Anterior cingulate cortex (tissue), 58 donors: ENCODE measurements at places on chromosomes 1 and 21.

GRCh38 chr1:162696286-162696862 lies 64.1 kb downstream of the DDR2 start:
- peak; percentile 41 for DNase-seq

DNA sequence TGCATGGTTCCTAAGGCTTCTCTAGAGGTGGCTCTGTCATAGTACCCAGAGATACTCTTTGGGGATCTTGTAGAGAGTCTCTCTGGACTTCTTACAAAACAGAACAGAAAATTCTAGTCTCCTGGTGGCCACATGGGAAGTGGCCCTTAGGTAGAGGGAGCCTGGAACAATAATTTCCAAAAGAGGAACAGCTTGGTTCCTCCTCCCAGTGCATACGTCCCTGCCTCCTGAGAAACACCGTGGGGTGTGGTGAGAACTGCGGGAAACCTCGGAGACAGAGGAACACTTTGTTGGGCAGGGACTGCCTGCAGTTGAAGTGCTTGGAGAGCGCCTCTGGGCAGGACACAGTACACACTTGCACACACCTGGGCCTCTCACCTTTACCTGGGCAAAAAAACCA lies 38.8 kb upstream of the EPHA8 start:
- no peak for DNase-seq

DNA sequence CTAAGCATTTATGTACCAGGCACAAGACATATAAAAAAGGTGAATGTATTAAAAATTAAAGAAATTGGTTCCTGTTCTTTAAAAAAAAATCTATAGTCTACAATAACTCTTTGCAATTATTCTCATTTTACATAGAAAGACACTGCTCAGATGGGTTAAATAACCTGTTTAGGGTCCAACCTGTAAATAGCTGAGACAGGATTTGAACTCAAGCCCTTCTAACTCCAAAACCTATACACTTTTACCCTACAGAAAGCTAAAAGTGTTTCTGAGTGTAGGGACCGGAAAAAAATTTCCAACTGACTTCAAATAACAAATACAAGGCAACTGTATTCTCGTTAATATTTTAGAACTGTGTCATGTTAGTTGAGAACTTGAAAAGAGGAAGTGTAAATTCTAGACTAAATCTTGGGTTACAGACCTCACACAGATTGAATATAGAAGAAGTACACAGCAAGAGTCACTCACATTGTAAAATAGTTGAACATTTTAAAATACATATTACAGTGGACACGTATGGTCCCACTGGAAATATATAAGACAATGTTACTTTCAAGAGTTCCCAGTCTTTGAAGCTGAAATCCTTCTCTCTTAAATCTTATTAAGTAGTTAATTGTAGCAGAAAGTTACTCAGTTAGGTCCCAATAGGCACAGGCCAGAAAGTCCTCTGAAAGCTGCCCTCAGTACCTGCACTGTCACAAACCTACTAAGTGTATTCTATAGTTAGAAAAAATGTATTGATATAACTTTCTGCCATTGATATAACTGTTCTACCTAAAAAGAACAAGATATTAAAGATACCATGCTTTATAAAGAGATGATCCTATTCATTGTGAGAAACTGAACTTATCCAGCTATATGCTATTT lies 7.3 kb downstream of the EDEM3 start:
- no peak for DNase-seq

DNA sequence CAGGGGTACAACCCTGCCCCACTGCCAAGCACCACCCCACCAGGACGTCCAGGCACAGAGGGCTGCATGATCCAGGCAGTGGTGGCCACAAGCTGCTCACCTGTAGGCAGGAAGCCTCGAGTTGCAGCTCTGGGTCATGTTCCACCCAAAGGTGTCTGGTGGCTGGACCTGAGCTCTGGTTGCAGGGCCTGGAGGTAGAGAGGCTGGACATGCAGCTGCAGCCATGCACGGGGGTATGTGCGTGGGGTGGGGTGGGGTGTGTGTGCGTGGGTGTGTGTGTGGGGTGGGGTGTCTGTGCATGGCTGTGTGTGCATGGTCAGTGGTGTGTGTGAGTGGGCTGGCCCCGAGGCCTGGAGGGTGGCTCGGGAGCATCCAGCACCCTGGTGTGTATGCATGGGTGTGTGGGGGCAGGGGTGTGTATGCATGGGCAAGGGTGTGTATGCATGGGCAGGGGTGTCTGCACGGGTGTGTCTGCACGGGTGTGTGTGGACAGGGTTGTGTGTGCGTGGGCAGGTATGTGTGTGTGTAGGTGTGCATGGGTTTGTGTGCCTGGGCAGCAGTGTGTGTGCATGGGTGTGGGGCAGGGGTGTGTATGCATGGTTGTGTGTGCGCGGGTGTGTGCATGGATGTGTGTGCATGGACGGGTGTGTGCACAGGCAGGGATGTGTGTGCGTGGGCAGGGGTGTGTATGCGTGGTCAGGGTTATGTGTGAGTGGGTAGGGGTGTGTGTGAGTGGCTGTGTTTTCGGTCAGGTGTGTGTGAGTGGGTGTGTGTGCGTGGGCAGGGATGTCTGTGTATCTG lies 15.6 kb downstream of the ARHGEF16 start:
- no peak for DNase-seq

GRCh38 chr1:30516485-30516858 lies 206.9 kb downstream of the MATN1 start:
- no peak for DNase-seq

- DNase-seq, result no peak
These were observed 102.6 kb downstream of the ZNF644 start for GRCh38 chr1:90919190-90919719.

DNA sequence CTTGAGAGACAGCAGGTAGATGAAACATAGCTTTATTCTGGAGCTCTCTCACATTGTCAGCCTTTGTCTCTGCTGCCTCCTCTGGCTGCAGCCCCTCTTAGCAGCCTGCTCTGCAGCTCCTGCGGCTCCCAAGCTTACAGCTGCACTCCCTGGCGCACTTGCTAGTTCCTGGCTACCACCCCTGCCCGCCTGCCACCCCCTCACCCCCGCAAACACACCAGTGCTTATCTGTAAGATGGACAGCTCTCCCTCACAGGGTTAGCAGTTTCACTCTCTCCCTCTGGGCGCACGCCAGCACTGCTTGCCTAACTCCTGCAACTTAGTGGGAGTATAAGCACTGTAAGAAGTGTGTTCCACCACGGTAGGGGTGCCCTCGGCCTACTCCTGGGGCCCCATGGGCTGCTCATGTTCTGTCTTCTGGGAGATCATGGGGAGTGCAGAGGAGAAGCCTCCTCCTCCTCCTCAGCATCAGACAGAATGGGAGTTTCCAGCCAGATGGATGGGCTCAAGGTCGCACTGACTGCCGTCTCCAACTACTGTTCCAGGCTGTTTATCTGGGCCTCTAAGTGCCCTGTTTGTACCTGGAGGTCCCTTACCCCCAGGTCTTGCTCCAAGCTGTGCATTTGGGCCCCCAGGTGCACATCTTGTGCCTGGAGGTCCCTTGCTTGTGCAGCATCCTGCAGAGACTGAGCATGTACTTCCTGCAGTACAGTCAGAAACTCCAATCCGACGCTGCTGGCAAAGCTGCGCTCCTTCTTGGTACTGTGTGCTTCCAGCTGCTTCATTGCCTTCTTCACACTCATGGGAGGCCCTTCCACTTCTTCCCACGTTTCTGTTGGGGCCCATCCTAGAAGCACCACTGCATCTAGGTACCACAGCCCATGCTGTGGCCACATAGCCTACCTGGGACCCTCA lies 1388.1 kb downstream of the AMY1C start:
- DNase-seq, result no peak

- DNase-seq, result no peak
These were observed 8.7 kb upstream of the GADD45A start for GRCh38 chr1:67676287-67676686.
